ENCODE measurements at places on chromosomes 16 and 17. TPM values are rescaled to one million over a fixed set of nuclear protein-coding genes. Genes with fewer than 3 reads are reported as not detected.
A peak's percentile ranks its signal among the peaks of the same experiment; 100 is the strongest.

The PLEKHG4 gene
- 15.7 TPM for total RNA-seq

- no peak for DNase-seq
Observed at GRCh38 chr17:38730526-38731379, 612 bp downstream of the CISD3 start.

The CAVIN1 gene
- 5.1 TPM for total RNA-seq

The PPL gene
- total RNA-seq, result not detected

GRCh38 chr17:38706505-38707216 lies 1.6 kb downstream of the MLLT6 start:
- no peak for DNase-seq

DNA sequence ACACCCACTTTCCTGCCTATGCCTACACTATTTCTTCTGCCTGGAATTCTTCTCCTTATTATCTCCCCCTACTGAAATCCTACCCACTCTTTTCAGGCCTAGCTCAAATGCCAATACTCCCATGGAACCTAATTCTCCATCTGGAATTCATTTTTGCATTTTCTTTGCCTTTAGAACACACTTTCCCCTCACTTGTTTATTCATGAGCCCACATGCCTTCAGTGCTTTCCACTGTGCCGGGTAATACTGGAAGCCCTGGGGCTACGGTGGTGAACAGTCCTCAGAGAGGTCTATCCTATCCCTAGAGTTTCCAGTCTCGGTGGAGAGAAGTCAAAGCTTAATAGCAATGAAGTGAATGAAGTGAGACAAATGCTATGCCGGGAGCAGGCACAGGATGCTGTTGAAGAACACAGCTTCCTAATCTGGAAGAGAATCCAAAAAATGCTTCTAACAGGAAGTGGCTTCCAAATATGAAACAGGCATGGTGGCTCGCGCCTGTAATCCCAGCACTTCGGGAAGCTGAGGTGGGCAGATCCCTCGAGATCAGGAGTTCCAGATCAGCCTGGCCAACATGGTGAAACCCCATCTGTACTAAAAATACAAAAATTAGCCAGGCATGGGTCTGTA lies 322.4 kb downstream of the GRIN2A start:
- no peak for DNase-seq

DNA sequence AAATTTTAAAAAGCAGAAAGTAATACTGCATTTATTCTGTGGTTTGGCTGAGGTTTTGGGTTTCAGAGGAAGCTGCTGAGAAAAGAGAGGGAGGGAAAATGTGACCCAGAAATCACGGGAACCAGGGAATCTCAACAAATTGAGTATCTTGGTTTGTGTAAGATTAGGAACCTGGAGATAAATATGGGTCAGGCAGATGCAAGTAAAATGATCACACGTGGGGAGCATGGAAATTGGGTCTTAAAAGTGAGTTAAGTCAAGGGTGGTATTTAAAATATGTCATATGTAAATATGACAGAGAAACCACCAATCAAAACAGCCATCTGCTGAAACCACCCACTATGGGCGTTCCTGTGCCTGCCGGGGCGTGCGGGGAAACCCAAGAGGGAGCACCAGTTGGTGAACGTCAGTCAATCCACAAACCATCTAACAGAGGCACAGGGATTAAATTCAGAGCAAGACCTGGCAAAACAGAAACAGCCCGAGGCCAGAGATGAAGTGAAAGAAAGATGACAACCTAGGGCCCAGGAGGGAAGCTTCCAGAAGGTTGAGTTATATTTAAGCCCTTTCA lies 33.4 kb downstream of the CDH13 start:
- DNase-seq, result no peak

- no peak for DNase-seq
Observed at GRCh38 chr17:28225271-28225670, 93.7 kb upstream of the TMEM97 start.

DNA sequence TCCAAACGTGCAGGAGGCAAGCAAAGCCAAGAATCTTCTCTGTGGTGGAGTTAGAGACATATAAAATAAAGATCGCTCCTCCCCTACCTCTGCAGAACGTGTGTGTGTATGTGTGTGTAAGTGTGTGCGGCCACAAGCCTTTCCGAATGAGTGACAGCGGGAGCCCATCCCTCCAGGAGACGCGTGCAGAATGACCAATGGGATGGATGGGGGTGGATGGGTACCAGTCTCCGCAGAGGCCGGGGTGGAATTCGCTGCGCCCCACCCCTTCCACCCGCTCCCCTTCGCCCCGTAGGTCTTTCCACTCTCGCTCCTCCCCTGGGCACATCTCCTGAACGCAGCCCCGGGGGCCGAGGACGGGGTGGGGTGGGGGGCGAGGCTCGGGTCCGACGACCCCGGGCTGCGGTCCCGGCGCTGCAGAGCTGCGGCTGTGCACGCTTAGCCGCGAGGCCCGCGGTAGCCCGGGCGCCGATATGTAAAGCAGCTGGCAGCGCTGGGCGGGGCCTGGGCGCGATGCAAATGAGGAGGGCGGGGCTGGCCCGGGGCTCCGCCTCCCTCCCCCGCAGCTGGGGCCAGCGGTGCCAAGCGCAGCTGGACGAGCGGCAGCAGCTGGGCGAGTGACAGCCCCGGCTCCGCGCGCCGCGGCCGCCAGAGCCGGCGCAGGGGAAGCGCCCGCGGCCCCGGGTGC lies at the start of gene PRKCB:
Gene PRKCB (plus strand): TSS at position 594 of the 688 bp plus-strand sequence.
- peak; percentile 98 for DNase-seq

DNA sequence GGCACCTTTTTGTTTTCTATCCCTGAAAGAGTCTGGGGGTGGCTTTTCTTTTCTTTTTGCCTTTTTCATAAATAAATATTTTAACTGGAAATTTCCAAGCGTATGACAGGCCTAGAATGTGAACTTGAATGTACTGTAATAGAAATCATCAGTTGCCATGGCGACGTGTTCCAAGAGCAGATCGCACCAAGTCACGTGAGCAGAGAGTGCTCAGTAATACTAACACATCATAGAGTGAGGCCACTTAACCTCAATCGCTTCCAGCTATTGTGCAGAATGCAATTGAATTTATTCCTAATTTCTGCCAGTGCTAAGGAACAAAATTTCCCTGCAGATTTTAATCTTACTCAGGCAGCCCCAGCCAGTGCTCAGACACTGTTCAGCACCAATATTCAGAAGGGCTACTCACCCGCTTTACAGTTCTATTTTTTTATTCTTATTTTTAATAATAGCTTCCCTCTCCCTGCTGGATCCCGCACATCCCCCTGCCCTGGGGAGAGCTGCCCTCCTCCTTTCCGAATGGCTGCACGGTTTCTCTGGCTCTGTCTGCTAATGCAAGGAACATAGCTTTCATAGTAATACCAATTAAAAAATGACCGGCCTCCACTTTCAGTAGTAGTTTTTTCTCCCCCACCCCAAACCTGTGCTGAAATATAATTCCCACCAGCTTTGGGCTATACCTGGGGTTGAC lies 26.2 kb upstream of the PMFBP1 start:
- DNase-seq, result no peak

The KRTAP9-6 gene
- total RNA-seq, result not detected

DNA sequence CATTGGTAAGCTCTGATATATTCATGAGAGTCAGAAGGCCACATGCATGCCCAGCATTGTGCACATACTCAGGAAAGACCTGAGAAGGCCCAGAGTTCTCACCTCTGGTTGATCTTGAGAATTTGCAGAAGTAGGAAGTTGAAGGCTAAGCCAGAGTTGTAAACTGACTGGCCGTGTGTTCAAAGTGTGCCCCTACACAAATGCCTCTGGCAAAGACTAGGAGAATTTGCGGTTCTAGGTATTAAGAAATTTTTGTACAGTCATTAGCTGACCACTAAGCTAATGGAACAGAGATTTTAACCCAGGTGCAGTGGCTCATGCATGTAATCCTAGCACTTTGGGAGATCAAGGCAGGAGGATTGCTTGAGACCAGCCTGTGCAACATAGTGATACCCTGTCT lies 25.0 kb downstream of the FBXL20 start:
- DNase-seq, result no peak

GRCh38 chr17:68205251-68205807 lies 42.5 kb upstream of the AMZ2 start:
- peak; percentile 99 for DNase-seq

DNA sequence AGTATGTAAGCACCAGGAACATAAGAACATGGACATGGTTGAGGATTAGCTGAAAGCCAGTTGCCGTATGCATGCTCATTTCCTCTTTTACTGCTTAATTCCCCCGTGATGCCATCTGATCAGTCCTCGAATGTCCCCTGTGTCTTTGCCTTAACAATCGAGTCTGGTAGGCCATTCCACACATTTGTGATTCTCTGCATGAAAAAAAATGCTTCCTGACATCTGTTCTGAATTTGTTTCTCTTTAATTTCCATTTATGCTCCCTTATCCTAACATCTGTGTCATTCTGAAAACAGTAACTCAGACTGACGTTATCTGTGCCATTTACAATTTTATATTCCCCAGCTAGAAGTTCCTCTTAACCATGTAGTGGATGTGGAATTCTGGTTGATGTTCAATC lies 158.2 kb upstream of the TOX3 start:
- DNase-seq, result no peak

DNA sequence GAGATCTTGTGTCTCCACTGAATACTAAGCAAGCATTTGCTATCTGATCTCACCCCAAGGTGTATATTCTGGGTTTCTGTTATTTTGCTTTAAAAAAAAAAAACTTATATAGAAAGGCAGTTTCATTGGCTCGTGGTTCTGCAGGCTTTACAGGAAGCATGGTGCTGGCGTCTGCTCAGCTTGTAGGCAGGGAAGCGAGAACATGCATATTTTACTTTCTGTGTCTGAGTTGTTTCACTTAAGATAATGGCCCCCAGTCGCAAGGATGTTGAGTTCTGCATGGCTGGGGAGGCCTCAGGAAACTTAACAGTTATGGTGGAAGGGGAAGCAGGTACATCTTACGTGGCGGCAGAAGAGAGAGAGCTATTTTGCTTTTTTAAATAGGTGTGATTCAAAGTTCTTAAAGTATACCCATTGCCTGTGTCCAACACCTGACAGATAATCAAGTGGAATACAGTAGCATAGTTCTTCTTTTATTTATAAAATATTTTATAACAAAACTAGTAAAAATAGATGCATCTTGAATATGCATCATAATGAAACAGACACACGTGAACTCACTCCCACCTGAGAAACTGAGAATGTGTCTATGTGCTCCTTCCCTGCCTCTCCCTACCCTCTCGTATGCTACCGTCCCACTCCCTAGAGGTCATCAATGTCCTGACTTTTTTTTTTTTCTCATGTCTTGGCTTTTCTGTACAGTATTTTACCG lies 15.4 kb upstream of the ARHGAP17 start:
- no peak for DNase-seq

The NTN1 gene
- total RNA-seq, result 0.09 TPM

The CDC6 gene
- 67.9 TPM for total RNA-seq

- no peak for DNase-seq
Observed at GRCh38 chr17:8124350-8125153, 646 bp upstream of the HES7 start.

GRCh38 chr17:56724664-56725063 lies 109.1 kb downstream of the C17orf67 start:
- no peak for DNase-seq

The TMEM94 gene
- 115 TPM for total RNA-seq

DNA sequence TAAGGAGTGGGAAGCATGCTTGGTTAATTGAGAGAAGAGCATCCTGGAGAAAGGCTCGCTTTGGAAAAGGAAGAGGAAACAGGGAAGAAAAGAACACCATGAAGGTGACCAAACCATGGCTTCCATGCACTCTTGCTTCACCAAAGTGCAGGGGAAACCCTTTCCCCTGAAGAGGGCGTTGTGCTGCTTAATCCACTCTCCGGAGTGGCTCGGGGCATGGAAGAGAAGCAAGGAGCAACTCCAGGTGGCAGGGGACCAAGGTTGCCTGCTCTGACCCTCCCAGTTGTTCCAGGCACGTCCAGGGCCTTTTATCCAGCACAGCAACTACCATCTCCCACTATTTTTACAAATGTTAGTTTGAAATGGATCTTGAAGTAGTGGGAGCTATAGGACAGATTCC lies 108.1 kb downstream of the STX8 start:
- no peak for DNase-seq

GRCh38 chr17:3012926-3013581 lies 50.4 kb downstream of the OR1D5 start:
- peak; percentile 56 for DNase-seq

GRCh38 chr16:55570159-55570558 lies 3.7 kb downstream of the CAPNS2 start:
- DNase-seq, result no peak

DNA sequence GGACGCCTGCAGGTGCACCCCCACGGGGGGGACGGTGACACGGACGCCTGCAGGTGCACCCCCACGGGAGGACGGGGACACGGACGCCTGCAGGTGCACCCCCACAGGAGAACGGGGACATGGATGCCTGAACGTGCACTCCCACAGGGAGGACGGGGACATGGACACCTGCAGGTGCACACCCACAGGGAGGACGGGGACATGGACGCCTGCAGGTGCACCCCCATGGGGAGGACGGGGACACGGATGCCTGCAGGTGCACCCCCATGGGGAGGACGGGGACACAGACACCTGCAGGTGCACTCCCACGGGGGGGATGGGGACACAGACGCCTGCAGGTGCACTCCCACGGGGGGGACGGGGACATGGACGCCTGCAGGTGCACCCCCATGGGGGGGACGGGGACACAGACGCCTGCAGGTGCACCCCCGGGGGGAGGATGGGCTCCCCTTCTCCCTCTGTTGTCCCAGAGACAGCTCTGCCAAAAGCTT lies 114.5 kb upstream of the METRNL start:
- no peak for DNase-seq

DNA sequence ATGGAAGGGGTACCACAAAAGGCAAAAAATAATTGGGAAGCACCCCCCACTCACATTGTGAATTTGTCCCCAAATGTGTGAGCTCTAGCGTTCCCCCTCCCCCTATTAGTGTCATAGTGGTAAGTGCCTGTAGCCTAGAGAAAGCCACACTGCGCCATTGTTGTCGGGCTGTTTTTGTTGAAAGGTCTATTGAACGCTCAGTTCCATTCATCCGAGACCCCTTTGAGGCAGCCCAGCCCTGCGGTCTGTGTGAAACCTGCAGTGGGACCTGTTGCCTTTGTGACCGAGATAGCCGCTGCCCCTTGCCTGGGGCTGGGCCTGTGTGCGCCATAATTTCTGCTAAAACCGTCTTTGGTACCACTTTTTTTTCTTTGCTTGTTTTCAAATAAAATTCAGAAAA lies 3.0 kb downstream of the JPT2 start:
- no peak for DNase-seq

The COIL gene
- 16.4 TPM for total RNA-seq

GRCh38 chr17:78374189-78374588 lies 4.3 kb upstream of the PGS1 start:
- DNase-seq, result no peak

The RAP1GAP2 gene
- 4.0 TPM for total RNA-seq

GRCh38 chr17:29584452-29585079 lies 4.9 kb downstream of the GIT1 start:
- DNase-seq, result no peak

- peak; percentile 31 for DNase-seq
Observed at GRCh38 chr17:48241131-48241591, 133.6 kb downstream of the SNX11 start.

All from activated naive CD8-positive, alpha-beta T cell treated with anti-CD3 and anti-CD28 coated beads, Interleukin-2, amount 10 ng/mL, durations not matched to agents 7 days and 5 days (primary cell).